Frontal cortex (tissue), 4 donors: ENCODE measurements at places on chromosomes 7 and 10.

- DNase-seq, result no peak
Observed at GRCh38 chr7:767580-767940, 40.5 kb upstream of the PRKAR1B start.

- no peak for DNase-seq
Observed at GRCh38 chr10:88119160-88119559, 255.7 kb downstream of the PTEN start.

- peak; percentile 74 for DNase-seq
Observed at GRCh38 chr10:21510241-21511094, 15.0 kb downstream of the SKIDA1 start.

GRCh38 chr7:114934713-114935112, 12.8 kb downstream of the MDFIC start:
- DNase-seq, result no peak

- DNase-seq, result no peak
Observed at GRCh38 chr7:123283373-123283772, 83.6 kb upstream of the SLC13A1 start.

GRCh38 chr7:40698214-40698920, 563.6 kb downstream of the SUGCT start:
- DNase-seq, result no peak

- DNase-seq, result no peak
Observed at GRCh38 chr10:7626283-7626682, 40.5 kb downstream of the ITIH5 start.

DNA sequence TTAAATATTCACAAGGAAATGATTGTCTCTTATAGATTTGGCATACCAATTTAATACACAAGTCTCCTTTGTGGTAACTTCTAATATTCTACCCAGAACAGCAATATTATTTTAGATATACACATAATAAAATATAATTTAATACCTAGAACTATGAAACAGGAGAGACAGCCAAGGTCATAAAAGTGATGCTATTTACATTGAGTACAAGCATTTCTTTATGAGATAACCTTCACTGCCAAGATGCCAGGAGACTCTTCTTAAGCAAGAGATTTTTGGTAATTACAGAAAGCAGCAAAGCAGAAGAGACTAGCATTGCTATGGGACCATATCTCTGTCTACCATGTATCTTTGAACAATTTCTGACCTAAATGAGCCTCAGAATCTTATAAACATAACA, 764.6 kb upstream of the GHITM start:
- no peak for DNase-seq
